ENCODE measurements at places on chromosomes 4 and X. TPM values are rescaled to one million over a fixed set of nuclear protein-coding genes. Genes with fewer than 3 reads are reported as not detected.

DNA sequence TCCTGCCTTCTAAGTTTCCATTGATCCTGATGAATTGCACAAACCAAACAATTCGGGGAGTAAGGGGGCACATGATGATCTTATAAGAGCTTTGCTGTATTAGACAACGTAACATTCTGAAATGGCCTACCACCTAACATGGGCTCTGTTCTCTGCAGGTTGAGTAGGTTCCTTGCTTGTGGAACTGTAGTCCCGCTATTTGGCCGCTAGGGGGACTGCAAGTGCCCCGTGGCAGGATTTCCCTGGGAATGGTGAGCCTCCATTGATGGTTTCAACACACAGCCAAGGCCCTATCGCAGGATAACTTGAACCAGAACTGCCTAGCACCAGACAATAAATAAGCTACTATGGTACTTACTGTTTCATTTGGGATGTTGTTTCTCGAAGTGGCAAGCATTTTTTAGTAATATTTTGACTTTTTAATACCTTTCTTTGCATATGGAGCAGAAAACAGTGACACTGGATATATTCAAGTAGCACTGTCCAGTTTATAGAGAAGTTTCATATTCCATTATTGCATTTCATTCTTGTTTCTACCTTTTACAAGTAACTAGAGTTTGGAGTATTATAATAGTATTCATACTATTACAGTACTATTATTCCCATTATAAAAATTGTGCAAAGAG lies 11.9 kb downstream of the AR start:
- DNase-seq: peak; percentile 20

- DNase-seq: peak; percentile 50
These were observed 65.6 kb upstream of the PCDH18 start for GRCh38 chr4:137597752-137598430.

DNA sequence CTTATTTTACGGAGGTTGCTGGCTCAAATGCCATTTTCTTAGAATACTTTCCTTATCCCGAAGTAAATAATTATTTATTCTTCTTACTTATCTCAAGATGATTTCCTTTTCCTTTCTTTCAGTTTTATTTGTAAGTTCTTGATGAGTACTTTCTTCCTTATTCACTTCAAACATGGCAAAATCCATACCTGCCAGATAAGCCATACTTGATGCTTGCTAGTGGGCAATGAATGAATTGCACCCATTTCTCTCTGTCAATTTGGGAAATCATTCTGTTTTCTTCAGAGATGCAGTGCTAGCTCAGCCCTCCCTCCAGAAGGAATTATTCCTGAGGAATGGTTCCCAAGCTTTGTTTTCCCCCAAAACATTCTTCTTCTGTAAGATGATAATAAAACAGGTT lies 598.3 kb downstream of the SPRY1 start:
- no peak for DNase-seq

Gene TRMT44
- total RNA-seq: 39.7 TPM

Gene PCDH18
- total RNA-seq: 0.58 TPM

DNA sequence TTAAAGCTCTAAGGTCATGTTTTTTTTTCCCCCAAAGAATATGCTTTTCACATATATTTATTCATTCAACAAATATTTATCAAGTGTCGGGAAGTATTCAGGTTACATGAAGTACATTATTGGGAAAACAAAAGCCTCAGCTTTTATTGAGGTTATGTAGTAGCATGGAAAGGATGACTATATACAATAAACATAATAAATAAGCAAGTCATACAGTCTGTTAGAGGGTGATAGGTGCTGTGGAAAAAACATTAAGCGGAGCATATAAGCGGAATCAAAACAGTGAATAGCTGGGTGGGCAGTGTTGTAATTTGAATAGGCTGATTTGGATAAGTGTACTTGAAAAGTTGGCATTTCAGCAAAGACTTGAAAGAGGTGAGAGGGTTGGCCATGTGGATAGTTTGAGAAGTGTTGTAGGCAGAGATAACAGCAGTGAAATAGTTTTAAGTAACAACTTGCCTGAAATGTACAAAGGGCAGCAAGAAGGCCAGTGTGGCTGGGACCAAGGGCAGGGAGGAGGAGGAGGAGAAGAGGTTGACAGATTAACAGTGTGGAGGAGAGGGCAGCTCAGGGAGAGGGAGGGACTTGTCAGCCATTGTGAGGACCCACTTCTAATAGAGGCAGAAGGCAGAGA lies 558.7 kb downstream of the SPRY1 start:
- no peak for DNase-seq

Gene PDLIM3
- total RNA-seq: 83.1 TPM

Gene HTR2C
- total RNA-seq: not detected

Gene ATOH1
- total RNA-seq: not detected

DNA sequence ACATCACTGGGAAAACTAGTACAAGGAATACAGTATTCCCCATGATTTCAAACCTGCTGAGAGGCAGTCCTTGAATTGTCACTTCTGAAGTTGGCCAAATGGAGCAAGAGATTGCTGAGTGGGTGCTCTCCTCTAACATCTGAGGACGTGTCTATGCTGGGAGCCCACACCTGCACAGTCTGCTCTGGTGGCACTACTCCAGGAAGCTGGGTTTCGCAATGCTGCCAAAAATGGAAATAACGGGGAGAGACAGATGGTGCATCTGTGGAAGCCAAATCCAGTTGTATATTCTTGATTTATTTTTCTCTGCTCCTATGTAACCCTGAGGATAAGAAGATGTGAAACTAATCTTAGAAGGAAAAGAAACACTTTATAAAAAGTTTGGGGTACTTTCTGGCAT lies 240.1 kb upstream of the CTSO start:
- no peak for DNase-seq

DNA sequence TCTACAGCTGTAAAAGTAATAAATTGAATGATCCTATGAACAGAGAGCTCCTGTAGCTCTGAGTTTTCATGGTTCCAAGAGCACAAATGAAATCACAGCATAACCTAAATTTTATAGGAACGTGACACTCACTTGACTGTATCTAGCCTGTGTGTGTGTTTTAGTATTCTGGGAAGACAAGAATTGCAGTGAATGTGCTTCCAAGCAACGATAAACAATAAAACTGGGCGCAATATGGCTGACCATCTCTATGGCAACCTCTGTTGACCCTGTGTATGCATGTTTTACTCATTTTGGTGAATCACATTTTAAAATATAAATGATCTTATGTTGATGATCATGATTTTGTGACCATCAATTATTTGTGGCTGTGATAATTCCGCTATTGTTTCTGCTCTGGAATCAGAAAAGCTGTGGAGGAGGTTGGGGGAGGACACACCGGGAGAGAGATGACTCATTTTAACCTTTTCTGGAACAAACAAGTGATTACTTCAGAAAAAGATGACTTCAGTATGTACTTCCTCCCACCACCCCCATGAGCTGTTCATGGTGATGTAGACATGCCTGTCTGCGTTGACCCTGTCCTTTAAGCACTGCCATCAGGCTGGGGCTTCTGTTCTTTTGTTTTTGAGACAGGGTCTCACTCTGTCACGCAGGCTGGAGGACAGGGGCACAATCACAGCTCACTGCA lies 31.8 kb downstream of the USP11 start:
- no peak for DNase-seq

- DNase-seq: no peak
These were observed 14.0 kb downstream of the RTL5 start for GRCh38 chrX:72117636-72118210.

Gene MAOA
- 109 TPM for total RNA-seq

Gene STARD8
- 2.9 TPM for total RNA-seq

Gene RENBP
- 8.3 TPM for total RNA-seq

GRCh38 chr4:176800891-176801534 lies 8.3 kb upstream of the VEGFC start:
- no peak for DNase-seq

- no peak for DNase-seq
These were observed 446.1 kb upstream of the RPS6KA3 start for GRCh38 chrX:20712811-20713210.

DNA sequence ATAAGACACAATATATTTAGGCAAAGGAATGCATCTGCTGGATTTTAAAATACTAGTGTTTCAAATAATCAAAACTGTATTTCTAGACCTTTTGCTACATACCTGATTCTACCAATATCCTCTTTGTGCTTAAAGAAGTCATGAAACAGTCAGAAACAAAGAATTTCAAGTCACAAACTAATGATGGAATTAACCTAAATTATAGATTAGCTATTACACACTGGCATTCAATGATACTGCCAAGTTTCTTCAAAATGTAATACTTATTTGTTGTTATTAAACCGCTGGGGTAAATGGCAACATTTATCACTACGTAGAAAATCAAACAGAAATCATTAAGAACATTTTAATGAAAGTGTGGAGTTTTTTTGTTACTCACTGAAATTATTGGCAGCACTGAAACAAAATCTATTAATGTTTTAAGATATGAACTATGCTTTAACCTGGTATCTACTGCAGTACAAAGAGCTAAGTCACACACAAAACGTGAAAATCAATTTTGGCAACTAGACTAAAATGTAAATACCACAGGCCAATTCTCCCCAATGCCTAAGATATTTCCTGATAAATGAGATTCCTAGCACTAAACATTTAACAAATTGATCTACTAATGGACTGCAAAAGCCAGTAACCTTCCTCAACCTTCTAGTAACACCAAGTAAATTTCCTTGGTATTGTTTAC lies 19.4 kb downstream of the PDGFC start:
- DNase-seq: no peak

Gene FGFR3
- total RNA-seq: 530 TPM

Gene GRSF1
- total RNA-seq: 86.5 TPM

GRCh38 chr4:978957-979701 lies 5.8 kb upstream of the DGKQ start:
- DNase-seq: no peak

GRCh38 chrX:40912576-40912975 lies 172.7 kb upstream of the USP9X start:
- DNase-seq: no peak

Gene HSFX1
- 1.3 TPM for total RNA-seq

- no peak for DNase-seq
These were observed 5.2 kb upstream of the PCDH10 start for GRCh38 chr4:133143775-133144430.

- no peak for DNase-seq
These were observed 109.2 kb downstream of the NSUN7 start for GRCh38 chr4:40858962-40859361.

Gene CLGN
- total RNA-seq: 2.9 TPM

DNA sequence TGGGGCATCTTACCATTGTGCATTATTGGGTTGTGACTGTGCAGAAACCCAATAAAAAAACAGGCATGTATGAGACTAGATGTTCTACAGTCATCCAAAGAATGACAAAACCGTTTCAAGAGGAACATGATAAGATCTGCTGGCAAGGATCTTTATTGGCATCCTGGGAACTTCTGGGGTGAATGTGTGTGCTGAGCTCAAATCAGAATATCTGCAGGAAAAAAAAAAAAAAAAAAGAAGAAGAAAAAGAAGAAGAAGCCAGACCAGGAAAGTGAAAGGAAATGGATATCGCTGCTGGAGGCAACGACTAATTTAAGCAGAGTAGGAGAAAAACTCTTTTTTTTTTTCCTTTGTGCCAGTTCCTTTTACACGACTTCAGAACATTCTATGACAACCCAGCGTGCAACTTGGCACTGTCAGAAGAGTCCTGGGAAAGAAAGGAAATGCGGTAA lies 484.2 kb upstream of the BOD1L1 start:
- no peak for DNase-seq

- DNase-seq: no peak
These were observed 61.4 kb downstream of the KLHL4 start for GRCh38 chrX:87578978-87579377.

- DNase-seq: no peak
These were observed 14.5 kb downstream of the CLCN4 start for GRCh38 chrX:10171249-10171648.

Gene SYTL5
- under 0.01 TPM for total RNA-seq

DNA sequence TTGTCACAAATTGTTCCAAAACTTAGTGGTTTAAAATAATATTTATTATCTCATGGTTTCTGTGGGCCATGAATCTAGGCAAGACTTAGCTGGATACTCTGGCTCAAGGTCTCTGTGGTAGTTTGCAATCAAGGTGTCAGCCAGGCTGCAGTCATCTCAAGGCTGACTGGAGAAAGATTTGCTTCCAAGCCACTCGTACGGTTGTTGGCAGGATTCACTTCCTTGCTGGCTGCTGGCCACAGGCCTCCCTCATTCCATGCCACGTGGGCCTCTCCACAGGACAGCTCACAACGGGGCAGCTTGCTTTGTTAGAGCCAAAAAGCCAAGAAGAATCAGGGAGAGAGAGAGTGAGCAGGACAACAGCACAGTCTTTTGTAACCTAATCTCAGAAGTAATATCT lies 101.4 kb downstream of the WWC2 start:
- peak; percentile 79 for DNase-seq

Gene NLRP2B
- total RNA-seq: not detected

DNA sequence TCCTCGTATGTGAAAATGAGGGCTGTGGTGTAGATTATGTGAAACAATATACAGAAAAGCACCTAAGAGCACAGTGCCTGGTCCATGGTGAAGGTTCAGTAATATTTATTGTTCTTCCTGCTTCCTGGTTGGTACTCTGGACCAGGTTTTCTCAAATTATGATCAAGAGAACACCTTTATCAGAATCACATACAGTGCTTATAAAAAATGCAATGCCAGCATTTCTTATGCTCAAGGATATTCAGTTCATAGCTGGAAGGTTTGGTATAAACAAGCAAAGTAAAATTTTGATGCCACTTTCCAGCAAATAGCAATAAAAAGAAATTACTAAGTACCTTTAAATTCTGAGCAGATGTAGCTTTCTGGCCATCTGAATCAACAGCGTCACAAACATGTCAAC lies 1412.4 kb downstream of the RPA4 start:
- DNase-seq: no peak

Gene NUDT10
- total RNA-seq: 21.0 TPM

- DNase-seq: no peak
These were observed 11.7 kb upstream of the FAT4 start for GRCh38 chr4:125303058-125303457.

DNA sequence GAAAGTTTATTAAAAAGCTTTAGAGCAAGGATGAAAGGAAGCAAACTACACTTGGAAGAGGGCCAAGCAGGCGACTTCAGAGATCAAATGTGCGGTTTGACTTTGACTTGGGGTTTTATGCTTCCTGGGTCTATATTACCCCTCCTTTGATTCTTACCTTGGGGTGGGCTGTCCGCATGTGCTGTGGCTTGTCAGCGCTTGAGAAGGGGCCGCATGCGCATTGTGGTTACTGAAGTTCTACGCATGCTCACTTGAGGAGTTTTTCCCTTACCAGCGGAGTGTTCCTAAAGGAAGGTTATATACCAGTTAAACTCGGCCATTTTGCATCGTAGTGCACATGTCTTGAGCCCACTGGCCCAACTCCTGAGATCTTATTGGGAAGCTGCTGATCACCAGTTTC lies 9.9 kb downstream of the ZNF157 start:
- DNase-seq: peak; percentile 56

All from stomach (tissue), 19 donors.